ENCODE measurements at places on chromosomes 11 and 22.

- DNase-seq = no peak
These were observed 9.9 kb downstream of the MAPK1 start for GRCh38 chr22:21857481-21857914.

DNA sequence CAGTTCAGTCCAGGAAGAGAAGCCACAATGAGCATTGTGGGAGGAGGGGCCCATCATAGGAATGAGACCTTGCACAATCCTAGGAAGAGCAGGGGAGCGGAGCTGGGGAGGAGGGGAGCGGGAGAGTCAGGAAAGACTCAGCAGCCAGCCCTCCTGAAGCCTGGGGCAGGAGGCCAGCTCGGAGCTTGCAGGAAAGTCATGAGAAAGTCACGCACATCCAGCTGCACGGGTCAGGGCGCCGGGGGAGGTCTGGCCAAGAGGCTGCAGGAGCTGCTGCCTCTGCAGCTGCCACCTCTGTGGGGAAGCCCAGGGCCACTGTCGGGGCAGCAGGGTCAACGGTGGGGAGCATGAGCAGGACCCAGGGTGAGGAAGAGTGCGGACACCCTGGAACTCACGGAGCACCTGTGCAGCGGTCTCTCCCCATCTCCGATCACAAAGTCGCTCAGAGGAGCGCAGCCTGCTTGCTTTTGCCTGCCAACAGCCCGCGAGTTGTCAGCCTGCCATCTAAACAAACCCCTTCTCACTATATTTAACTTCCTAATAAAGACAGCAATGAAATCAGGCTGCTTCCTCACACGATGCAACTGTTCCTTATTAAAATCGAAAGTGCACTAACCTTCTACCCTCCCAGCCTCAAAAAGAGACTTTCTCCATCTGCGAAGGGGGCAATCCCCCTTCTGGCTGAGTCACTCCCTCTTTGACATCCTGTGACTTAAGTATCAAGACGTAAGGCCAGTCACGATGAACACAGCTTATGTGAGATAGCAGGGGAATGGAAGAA, 52.9 kb upstream of the RTL6 start:
- no peak for DNase-seq

- DNase-seq = no peak
These were observed 22.5 kb downstream of the GSTT2B start for GRCh38 chr22:23938328-23939016.

- DNase-seq = no peak
These were observed 16.2 kb upstream of the BCR start for GRCh38 chr22:23164091-23164490.

GRCh38 chr22:20026204-20026908, 5.4 kb downstream of the TANGO2 start:
- DNase-seq = peak; percentile 75

- peak; percentile 12 for DNase-seq
These were observed 2.0 kb downstream of the ATXN10 start for GRCh38 chr22:45673482-45674175.

- no peak for DNase-seq
These were observed 60.9 kb downstream of the PDHX start for GRCh38 chr11:34977089-34977912.

- no peak for DNase-seq
These were observed 12.8 kb upstream of the PRR5 start for GRCh38 chr22:44689173-44689572.

- no peak for DNase-seq
These were observed 43.2 kb upstream of the YPEL1 start for GRCh38 chr22:21778705-21779363.

- no peak for DNase-seq
These were observed 557.2 kb downstream of the BUD13 start for GRCh38 chr11:116215471-116216113.

- DNase-seq = no peak
These were observed 25.3 kb downstream of the TSPAN4 start for GRCh38 chr11:867856-868358.

GRCh38 chr22:44452531-44453420, 45.3 kb downstream of the RTL6 start:
- no peak for DNase-seq

DNA sequence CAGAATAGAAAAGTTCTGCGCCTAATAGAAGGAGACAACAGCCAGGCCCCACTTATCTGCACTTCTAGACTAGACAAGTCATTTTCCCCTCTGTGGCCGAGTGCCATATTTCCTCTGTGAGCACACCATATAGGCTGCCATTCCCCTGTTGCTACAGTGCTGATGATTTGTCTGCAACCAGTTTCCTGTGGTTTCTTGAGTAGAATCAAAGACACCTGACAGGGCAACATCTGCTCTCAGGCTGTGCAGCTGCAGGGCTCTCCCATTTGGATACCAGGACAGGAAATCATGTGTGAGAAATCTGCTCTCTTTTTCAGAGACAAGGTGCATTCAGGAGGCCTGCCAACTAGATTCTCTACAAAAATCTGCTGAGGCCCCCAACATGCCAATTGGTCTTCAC, 879.3 kb downstream of the DLG2 start:
- no peak for DNase-seq

GRCh38 chr11:124233376-124233775, 7.5 kb upstream of the OR8G1 start:
- DNase-seq = no peak

GRCh38 chr11:1637628-1638027, 8.1 kb downstream of the KRTAP5-5 start:
- DNase-seq = no peak

- no peak for DNase-seq
These were observed 71.4 kb upstream of the BMAL1 start for GRCh38 chr11:13206086-13206640.

DNA sequence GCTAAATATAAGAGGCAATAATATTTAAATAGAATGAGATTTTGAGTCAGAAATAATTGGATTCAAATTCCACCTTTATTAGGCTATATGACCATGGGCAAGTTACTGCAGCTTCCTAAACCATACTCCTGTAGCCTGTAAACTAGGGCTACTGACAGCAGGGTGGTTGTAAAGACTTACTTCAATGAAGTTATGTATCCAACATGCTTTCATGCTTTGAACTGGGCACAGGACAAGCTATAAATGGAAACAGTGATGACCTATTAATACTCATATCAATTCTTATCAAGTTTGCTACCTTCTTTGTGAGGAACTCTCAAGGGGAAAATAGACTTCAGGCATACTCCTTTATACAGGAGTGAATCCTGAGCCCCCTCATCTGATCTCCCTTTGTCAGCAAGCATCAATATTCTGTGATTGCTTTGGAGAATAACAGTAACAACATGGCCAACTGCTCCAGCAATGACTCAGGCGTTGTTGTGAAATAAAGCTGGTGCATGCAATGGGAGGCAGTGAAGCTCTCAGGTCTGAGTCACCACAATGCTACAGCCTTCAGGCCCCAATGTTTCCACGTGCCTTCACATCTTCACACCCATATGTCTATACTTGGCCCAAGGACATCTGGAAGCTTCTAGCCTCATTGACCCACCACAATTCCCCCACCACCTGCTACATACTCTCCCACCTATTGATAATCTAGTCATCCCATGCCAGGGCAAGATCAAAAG, 102.5 kb downstream of the KCNA4 start:
- DNase-seq = no peak

- DNase-seq = no peak
These were observed 40.4 kb downstream of the SMIM38 start for GRCh38 chr11:69195824-69196782.

- no peak for DNase-seq
These were observed 9.4 kb downstream of the TREH start for GRCh38 chr11:118670063-118670462.

DNA sequence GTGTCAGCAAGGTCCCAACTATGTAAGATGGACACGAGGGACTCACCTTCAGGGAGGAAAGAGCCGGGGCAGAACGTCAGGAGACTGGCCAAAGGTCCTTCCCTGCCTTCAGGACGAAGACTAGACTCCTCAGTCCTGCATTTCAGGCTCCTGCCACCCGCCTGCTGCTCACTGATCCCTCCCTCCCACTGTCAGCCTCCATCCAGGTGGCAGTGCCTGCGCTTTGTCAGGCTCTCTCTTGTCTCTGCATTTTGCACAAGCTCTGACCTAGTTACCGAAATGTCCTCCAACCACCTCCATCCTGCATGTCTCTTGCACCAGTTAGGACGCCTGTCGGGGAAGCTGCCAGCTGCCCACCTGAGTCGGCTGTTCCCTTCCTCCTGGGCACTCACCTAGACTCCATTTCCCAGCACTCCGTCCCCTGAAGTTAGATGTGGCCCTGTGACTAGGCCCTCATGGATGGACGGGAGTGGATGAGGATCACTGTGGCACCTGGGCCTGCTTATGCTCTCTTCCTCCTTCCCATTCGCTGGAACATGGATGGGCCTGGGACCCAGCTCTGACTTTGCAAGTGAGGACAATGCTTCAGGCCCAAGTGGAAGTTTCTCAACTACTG, 8.0 kb downstream of the B3GNT6 start:
- no peak for DNase-seq

DNA sequence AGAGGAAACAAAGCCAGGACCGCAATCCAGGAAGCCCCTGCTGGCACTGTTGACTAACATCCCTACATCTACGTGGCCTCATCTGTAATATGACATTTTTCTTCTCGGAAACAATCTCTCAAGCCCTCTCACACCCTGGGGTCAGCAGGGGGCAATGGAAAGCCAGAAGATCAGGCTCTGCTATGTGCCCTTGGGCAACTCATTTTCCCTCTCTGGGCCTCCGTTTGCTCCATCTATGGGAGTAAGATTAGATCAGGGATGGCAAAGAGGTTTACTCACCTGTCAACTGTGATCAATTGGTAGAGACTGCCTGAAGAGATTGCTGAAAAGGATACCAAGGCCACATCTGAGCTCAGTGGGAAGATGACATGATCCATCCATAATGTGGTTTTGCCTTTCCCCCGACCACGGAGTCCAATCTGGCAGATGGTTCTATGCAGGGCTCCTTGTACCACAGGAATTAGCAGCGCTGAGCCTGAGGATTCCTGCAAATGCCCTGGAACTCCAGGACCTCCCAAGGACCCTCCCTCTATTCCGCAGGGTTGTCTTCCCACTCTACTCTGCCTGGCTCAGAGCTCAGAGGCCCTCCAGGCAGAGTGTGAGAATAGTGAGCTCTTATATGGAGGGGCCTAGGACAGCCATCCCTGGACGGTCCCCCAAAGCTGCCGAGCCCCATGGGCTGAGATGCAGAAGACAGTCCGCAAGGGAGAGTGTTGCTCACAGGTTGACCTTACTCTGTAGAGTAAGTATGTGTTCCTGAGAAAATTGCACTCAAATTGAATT, 66.1 kb downstream of the CHST1 start:
- DNase-seq = no peak

DNA sequence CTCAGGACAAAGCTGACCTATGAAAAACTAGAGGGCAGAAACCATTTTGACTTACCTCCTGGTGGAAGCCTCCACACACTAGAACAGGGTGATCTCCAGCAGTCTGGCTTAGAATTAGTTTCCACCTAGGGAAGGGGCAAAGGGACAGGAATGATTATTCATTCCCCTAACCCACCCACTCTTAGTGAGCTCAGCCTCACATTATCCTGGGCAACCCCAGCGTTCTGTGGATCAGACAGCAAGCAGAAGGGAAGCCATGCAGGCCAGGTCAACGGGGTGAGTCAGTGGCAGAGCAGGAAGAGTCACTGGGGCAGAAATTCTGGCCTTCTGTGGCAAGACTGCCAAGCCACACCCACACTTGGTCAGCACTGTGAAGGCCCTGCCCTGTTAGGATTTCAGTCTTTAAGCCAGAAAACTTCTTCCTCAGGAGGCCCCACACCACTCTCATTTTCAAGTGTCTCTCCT, 10.5 kb downstream of the NUMA1 start:
- peak; percentile 49 for DNase-seq

DNA sequence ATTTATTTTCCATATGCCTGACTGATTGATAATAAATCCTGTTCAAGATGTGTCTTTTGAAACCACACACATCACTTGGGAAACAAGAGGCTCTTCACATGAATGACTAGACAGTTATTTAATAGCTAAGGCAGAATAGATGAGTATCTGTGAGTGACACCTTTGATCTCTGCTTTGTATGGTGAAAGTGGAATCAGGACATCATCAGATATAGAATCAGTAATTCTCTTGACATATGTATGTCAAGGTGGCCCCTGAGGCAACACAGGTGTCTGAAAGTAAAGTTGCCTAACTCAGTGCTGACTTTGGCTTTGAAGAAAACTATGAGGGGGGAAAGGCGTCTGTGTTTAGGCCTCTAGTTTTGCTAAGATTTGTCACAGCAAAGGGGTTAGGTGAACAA, 11.5 kb upstream of the CASP4 start:
- no peak for DNase-seq

- no peak for DNase-seq
These were observed 229.0 kb downstream of the TMEM135 start for GRCh38 chr11:87266751-87267150.

DNA sequence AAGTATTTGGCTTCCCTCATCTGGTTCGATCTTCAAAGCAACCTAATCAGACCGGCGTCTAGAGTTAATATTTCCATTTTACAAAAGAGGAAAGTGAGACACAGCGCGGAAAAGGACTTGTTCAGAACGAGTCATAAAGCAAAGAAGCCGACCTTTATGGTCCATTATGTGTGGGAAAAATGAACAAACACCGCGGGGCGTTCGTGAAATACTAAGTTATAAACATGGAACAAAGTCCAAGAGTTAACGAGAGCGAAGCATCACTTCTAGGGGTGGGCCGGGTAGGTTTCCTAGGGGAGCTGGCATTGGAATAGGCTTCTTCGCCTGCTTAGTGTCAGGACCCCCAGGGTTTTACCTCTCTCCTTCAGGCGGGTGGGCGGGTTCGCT, 575 bp downstream of the DUSP18 start:
- DNase-seq = no peak

DNA sequence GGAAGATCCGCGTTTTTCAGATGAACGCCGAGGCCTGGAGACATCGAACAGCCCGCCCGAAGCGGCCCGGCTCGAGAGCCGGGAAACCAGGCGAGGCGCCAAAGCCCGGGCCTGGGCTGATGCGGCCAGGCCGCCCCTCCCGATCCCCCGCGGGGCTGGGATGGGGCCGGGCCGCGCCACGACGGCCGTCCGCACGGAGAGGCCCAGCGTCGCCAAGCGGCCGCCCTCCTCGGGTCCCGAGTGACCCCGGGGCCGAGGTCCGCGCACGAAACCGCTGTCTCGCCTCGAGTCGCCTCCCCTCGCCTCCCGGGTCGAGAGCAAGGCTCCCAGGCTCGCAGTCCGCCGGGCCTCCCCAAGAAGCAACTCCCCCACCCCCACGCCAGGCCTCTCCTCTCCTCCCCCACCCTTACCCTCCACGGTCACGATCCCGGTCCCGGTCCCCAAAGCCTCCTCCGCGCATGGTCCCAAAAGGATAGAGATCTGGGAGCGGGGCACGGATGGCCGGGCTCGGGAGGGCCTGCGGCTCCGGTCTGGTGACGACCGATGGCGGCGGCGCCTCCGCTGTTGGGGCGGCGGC, 482 bp downstream of the DDX17 start:
- peak; percentile 85 for DNase-seq

- no peak for DNase-seq
These were observed 121.2 kb downstream of the SPATA19 start for GRCh38 chr11:133724116-133724515.

Measured in globus pallidus (tissue), 1 donor.